ENCODE measurements at places on chromosomes 2 and 18.
A peak's percentile ranks its signal among the peaks of the same experiment; 100 is the strongest.

- no peak for DNase-seq
Measured at GRCh38 chr2:58916063-58916462, 674.9 kb upstream of the FANCL start.

DNA sequence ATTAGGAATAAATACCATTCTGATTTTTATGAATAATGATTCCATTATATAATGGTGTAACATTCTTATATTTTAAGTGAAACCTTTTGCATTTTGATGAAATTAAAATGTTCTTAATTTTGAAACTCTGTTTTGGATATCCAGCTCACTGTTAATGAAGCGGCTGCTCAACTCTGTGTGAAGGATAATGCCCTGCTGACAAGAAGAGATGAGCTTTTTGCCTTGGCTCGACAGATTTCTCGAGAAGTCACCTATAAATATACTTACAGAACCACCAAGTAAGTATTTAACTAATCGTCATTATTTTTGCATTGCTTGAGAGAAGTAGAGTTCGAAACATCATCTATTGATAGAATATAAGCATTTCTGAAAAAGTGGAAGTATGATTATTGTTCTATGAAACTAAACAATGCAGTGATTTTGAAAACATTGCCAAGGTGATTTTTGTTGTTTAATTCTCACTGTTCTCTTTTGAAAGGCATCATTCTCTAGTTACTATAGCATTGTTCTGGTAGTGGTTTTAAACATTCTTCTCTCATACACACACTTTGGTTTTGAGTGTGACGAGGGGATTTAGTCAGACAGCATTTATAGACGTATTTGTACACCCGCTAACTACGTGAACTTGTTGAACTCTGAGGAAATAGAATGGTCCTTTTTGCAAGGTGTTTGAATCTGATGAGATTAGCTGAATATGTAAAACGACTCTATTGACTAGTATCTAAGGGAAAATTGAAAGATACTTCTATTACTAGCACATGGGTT, 21.5 kb downstream of the NAB1 start:
- no peak for DNase-seq

DNA sequence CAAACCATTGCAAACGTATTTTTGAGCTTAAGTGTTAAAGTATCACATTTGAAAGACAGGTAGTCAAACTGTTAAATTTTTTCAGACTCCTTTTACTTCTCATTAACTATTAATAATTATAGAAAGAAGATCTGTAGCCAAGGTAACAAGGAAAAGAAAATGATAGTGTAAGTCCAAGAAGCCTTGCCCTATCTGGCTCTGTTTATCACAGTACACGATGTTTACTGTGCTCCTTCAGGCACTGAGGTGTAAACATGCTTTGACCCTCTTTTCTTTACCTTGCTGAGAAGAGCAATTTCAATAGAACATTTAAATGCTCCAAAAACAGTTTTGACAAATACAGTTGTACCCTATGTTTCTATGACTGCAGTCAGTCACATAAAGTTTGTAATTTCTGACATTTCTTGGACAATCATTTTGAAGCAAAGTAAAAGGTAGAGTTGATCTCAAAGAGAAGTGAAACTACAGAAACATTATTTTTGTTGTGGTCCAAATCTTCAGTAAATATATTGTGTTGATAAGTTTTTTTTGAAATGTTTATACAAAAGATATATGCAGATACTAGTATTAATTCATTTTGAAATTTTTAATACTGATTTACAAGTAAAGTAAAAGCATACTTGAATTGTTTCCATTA, 152.6 kb upstream of the KYNU start:
- no peak for DNase-seq

- DNase-seq = no peak
Measured at GRCh38 chr18:54140641-54141040, 83.8 kb downstream of the MBD2 start.

- no peak for DNase-seq
Measured at GRCh38 chr2:219526320-219527075, 12.2 kb downstream of the ASIC4 start.

- DNase-seq = no peak
Measured at GRCh38 chr18:9474108-9474982, 968 bp upstream of the RALBP1 start.

- no peak for DNase-seq
Measured at GRCh38 chr2:173358616-173359015, 3.9 kb downstream of the CDCA7 start.

GRCh38 chr2:143796051-143796450, 666.8 kb downstream of the ARHGAP15 start:
- DNase-seq = no peak

DNA sequence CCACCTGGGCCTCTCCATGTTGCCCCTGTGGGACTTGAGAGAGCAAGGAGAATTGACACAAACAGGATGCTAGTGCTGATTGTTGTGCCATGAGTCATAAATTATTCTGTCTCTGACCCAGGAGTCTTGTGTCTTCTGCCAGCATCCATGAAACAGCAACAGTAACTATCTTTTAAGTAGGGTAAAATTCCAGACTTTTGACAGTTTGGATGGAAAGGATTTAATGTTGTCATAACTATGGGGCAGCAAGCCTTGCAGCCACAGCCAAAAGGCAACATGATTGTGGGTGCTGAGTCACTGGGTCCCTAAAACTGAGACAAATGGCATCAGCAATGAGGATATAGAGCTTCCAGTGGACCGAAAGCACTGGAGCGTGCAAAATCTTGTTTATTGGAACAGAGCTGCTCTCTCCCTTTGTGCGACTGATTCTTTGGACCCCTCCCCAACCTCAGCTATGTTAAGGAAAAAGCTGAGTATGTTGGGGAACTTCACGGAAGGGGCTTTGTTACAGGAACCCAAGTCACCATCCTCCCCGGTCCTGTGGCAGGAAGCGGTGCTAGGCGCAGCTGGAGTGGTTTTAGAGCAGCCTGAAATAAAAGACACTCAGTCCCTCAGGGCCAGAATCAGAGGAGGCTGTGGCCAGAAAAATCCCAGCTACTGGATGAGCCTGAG, 9.6 kb upstream of the ITPRIPL1 start:
- DNase-seq = no peak

DNA sequence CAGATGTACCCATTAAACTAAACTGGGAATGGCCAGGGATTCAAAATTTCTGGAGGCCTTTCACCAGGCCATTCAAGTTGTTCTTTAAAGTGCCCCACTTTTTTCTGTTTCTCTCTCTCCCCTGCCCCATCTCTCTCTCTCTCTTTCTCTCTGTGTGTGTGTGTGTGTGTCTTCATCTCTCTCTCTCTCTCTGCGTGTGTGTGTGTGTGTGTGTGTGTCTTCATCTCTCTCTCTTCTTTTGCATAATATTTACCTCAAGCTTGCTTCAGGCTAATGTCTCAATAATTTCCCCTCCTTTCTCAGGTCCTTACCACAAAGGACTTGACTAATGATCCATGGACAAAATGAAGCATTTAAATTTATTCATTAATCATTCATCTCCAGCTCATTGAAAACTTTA, 164.2 kb upstream of the KLHL14 start:
- DNase-seq = no peak

GRCh38 chr18:23460285-23461273, 7.5 kb downstream of the RIOK3 start:
- no peak for DNase-seq

GRCh38 chr2:3126171-3126910, 251.3 kb downstream of the EIPR1 start:
- no peak for DNase-seq

DNA sequence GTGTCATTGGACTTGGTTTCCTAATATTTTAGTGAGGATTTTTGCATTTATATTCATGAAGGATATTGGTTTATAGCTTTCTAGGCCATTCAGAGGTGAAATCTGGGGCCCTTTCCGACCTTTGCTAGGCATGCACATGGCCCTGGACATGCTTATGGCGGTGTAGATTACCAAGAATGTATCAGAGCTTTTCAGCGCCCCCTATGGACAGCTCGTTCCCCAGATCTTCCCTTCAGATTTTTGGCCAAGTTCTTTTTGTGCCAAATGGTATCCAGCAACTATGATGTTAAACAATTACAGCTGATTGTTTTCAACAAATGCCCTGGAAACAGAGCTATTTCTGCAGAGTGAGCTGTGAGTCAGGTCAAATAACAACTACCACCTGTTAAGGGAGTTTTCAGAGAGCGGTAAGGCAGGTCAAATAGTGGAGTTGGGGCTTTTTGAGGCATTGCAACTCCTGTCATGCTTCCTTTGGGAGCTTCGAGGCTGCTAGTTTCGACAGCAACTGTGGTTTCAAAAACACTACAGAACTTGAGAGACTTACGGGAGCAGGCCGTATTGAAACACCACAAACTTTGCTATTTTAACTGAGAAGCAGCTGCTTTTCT, 188.3 kb downstream of the ZNF516 start:
- peak; percentile 4 for DNase-seq

DNA sequence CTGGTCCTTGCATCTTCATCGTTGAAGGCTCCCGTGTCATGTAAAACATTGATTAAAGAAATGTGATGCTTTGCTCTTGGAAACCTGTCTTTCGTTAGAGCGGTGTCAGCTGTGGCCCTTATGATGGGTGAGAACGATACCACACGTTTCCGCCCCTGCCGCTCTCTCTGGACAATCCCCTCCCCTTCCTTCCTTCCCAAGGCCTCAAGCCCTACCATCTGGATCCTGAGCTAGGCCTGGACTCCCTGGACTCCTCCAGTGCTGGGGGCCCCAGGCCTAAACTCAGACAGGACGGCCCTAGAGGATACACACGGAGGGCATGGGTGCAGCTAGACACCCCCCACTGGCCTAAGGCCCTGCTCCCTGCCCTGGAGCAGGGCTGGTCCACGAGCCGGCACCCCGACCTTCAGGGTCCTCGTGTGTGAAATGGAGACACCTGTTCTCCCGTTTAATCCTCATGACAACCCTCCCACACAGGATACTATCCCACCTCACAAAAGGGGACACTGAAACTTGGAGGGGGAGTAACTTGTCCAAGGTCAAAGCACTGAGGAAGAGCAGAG, 13.2 kb downstream of the BIN1 start:
- DNase-seq = no peak

GRCh38 chr18:60053747-60054304, 154.0 kb downstream of the PMAIP1 start:
- no peak for DNase-seq

DNA sequence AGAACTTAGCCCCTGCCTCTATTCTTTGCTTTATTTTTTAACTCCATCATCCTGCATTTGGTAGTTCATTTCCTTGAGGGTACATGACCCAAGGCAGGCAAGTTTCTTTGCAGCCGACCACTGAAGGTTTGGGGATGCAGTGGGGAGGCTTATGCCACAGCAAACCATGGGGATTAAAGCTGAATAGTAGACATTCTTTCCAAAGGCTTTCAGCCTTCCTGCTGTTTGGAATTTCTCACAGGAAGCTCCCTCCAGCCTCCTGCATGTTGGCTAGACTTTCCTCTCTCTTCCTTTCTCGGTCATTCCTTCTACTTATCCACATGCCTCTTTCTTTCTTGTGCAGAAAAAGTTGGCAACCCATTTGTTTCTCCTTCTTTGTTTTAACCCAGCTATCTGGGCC, 77.3 kb downstream of the SOCS6 start:
- DNase-seq = no peak

DNA sequence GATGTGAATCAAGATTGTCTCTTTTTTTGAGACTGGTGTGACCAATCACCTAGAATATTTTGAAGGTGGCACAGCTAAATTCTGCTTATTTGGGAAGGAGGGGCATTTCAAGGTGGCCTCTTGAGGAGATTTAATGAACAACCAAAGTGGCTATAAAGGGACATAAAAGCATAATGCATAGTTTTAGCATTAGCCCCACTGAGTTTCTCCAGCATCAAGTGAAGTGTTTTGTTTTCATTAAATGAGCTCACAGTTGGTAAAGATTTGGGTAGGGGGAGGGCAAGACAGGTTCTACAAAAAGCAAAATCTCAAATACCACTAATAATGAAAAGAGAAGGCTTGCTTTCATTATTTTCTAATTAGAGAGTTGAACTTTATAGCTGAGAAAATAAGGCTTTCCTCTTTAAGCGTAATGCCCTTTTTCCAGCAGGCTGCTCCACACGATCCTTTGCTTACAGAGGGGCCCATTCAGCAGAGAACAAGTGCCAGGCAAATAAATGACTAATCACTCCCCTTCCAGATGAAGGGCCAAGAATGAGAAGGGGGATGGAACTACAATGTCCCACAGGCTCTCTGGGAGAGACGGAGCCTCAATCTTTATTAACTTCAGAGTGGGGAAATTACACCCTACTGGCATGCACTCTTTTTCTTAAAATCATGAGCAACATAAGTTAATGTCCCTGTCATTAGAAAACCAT, 35.9 kb downstream of the LHCGR start:
- DNase-seq = no peak

DNA sequence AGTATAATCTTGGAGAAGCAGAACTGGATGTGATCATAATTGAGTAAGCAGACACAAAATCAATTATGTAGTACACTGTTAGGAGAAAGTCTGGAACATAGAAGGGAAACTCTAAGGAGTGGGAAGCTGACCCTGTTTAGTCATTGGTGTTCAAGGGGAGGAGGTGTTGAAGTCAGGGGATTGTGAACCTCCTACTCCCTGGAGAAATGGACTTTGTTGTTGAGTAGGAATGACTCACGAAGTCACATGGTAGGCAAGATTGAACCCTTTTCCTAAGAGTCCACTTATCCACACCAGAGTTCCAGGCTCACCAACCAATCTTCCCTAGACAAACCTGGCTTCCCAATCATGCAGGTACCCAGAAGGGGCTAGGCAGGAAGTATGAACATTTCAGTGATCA, 81.0 kb upstream of the BCL11A start:
- DNase-seq = no peak

DNA sequence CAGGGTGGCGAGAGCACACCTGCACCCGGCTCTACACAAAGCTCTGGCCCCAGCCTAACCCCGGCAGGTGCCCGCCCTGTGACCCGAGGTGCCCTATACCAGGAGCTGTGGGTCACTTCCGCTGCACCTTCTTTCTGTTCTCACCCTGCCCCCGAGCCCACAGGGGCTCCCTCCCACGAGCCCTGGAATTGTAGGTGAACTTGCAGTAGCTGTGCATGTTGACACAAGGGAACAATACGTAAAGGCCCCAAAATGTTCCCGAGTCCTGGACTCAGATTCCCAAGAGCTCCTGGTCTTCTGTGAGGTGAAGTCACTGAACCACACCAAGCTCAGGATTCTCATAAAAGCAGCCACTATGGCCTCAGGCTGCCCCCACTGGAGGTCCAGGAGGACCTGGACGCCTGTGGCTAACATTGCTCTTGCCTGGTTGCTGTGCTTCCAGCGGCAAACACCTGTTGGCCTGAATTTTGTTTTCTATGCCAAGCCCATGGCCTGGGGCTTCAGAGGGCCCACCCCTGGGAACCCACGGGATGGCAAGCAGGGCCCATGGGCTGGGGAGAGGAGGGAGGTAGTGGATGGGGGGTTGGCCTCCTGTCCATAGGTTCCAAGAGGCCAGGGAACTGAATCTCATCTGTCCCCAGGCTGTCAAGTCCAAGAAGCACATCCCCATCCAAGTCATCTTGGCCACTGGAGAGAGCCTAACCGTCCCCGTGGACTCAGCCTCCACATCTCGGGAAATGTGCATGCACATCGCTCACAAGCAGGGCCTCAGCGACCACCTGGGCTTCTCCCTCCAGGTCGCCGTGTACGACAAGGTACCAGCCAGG, 23.2 kb upstream of the GPR17 start:
- no peak for DNase-seq

- DNase-seq = no peak
Measured at GRCh38 chr2:44167311-44167907, 1.3 kb upstream of the PPM1B start.

All from stimulated activated CD4-positive, alpha-beta T cell treated with anti-CD3 and anti-CD28 coated beads, Interleukin-2, amount 100 ng/mL, for 24 hours (primary cell).